Renal pelvis (tissue), 12 donors: ENCODE measurements at places on chromosomes 12 and 14.

DNA sequence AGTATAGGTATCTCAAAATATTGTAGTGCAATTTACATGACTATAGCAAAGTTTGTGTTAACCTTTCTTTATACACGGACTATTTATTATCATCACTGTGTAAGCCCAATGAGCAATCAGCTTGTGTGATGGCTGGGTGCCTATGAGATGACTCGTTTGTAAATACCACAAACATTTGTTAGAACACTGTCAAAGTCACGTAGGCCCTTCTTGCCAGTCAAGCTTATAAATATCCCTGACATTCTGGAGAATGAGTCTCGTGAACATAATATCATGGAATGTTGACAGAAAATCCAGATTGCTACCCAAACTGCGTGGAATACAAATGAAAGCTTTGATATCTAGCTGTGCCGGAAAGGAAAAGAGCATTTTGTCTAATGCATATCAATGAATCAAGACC, 648.3 kb upstream of the MDGA2 start:
- DNase-seq = no peak

DNA sequence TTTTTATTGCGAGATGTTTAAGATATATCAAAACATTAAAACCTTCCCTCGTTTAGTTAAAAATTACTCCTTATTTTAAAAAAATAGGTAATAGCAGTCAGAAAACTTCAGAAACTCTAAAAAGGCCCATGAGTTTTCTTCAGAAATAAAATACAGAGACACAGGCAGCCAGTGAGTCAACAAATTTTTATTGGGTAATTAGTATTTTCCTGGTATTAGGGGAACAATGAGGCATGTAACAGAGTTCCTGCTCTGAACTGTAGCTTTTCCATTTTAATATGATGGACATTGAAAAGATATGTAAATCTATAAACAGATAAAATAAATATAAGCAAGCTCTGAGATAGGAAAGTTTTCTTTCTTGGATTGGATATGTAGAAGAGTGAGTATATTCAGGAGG, 399 bp upstream of the ZNF705A start:
- DNase-seq = no peak

- peak; percentile 61 for DNase-seq
Observed at GRCh38 chr12:9745199-9745598, 12.3 kb upstream of the CLECL1 start.

- no peak for DNase-seq
Observed at GRCh38 chr14:72699852-72700257, 194.0 kb downstream of the DPF3 start.

DNA sequence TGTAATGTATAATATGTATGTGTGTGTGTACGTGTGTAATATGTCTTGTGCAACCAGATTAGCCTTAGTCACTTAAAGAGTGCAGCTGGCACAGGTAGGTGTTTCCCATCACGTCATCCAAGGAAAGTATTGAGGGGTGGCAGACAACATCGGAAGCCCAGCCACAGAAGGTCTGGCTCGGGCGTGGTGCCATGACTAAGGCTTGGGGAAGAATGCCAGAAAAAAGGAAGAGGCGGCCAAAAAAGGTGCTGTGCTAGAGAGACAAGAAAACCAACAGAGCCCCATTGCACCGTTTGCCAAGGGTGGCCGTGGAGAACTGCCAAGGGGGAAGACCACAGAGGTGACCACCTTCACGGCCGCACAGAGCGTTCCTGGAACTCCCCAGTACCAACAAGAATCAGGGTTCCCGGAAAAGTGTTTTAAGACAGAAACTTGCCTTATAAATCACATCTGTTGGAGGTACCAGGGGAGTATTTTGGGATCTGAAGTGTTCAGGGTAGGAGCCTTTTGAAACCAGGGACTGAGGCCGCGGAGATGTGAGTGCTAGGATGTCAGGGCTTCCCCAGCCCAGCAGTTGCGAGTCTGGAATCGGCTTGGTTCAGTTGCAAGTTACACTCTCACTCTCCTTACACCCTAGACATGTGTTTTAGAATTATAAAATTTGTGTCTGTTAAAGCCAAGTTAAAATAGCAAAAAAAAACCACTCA, 131.2 kb upstream of the DYRK2 start:
- no peak for DNase-seq

GRCh38 chr14:81113176-81113575, 107.6 kb downstream of the GTF2A1 start:
- DNase-seq = no peak

DNA sequence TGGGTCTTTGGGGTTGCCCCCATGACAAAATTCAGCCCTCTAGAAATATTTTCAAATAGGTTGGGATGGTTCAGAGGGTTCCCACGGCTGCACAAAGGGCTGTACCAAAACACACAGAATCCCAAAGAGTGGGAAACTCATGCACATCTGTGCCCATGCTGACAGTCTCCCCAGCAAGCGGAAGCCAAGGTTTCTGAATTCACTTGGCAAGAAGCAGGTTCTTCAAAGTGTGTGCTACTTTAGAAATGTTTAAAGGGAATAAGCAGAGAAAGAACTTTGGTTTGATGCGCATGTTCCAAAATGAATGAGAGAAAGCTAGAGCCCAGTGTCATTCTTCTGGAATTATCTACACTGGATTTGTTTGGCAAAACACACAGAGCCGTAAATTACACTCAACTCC, 46.7 kb downstream of the FOXN3 start:
- no peak for DNase-seq
